ENCODE measurements at places on chromosomes 5 and 9.

DNA sequence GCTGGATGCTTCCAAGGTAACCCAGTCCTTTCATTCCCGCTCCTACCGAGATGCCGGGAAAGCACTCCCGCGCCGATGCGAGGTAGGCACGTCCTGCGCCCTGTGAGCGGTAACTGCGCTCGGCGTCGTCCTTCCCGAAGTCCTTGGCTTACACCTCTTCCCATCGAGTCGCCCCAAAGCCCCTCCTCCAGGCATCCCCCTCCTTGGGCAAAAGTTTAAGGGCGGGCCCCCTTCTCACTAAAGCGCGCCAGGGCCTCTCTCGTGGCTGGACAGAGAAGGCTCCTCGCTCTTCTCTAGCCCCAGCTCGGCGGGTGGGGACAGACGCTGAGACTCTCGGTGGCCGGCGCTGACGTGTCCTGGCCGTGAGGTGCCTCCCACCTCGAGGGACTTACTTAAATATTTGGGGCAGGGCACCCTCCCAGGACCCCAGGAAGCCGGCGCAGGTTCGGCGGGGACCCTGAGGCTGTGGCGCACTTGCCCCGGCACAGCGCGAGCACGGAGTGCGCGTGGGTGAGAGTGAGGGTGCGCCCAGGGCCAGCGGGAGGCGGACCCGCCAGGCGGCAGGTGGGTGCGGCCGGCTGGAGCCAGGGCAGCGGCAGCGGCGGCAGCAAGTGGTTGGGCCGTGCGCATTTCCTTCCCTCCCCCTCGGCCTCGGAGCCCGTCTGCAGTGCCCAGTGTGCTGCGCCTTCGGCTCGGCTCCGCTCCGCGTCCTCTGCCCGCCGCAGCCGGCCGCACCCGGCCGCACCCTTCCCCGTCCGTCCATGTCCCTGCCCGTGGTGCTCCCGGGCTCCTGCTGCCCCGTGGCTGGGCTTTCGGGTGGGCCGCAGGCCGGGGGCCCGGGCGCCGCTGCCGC is at the start of gene ENTREP1:
Gene ENTREP1, plus strand, starts transcription at position 667 of the 853 bp plus-strand sequence. Its CDS starts 95 bp downstream, at position 762.
- DNase-seq: no peak

DNA sequence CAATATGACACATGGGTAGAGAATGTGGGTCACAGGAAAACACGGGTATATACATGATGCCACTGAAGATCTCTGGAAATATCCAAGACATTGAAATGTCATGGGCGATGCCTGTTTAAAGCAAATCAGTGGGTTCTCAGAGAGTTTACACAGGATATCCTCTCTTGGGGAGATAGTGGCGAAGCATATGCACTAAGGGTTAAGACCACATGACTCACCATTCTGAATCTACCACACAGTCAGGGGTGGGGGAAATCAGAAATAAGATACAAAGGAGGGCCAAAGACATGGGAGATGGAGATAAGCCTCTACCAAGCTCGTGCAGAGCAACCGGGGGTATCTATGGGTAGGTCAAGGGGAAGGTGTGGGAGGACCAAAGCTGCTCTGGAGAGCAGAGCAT is 58.8 kb downstream of the SH3PXD2B start:
- DNase-seq: no peak

DNA sequence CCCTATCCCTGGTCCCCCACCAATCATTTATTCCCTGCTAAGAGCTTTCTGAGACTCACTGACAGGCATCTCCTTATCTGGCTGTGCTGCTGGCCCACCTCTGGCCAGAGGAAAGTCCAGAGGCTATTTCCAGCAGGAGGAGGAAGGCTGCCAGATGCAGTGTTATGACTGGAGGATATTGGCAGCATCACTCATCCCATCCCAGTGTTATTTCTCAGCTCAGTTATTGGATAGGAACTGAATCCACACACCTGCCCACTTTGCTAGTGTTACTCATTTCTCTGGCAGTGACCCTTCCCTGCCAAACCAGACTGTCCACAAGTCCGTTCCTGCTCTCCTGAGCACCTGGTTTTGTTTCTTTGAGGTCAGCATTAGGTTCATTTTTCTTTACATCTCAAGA is 228.2 kb downstream of the GRIA1 start:
- no peak for DNase-seq

DNA sequence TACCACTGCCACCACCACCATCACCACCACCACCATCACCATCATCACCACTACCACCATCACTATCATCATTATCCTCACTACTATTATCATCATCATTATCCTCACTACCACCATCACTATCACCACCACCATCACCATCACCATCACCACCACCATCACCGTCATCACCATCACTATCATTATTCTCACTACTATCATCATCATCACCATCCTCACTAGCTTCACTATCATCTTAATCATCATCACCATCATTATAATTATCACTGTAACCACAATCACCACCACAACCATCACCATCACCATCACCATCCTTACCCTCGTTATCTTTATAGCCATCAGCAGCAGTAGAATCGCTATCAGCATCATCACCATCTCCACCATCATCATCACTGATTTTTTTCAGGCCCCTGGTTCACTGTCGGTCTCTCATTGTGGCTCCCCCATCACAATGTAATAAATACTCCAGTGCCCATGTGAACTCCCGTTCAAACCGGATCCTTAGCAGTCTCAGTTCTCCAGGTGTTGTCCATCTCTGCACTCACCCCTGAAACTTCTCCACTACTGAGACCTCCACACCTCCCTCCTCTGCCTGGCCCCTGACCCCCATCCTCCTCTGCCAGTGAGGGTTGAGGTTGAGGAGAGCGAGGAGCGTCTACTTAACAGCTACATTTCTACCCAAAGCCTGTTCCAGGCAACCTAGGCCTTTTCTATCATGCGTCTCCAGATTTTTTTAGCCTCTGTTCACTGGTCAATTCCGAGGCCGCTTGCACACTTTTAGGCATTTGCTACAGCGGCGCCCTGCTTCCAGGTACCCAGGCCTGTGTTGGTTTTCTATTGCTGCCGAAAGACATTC is 238.2 kb downstream of the PBX3 start:
- no peak for DNase-seq

- no peak for DNase-seq
Measured at GRCh38 chr9:110185806-110186205, 22.2 kb downstream of the C9orf152 start.

- no peak for DNase-seq
Measured at GRCh38 chr5:68248896-68249295, 33.3 kb downstream of the PIK3R1 start.

DNA sequence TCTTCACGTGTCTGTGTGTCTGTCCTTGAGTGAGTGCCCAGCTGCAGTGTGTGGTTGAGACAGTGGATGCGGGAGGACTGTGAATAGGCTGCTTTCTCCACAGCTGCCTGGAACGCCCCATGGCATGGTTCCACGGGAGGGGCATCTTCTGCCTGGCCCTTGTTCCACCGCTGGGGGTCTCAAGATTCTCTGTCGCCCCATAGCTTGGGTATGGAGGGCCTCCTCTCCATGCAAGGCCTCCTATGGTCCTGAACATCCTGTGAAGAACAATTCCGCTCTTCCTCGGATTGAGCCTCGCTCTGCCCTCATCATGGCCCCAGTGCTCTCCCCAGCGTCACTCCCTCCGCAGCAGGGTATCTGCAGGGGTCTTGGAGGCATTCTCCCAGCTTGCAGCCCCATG is 36.1 kb downstream of the COL5A1 start:
- DNase-seq: no peak

DNA sequence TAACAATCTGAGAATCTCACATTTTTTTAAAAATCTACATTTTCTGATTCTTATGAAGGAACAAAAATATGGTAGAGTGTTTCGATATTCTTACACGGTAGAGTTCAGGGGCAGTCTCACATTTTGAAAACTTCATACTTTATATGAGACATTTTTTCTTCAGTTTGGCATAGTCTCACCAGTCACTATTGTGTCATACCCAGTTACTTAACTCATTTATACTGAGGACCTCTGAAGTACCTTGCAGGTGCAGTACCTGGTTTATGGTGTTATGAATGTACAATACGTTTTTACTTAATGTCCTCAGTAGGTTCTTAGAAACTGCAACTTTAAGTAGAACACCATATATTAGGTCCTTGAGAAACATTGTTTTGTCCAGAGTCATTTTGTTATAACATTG is 196.6 kb downstream of the SGCD start:
- no peak for DNase-seq

GRCh38 chr5:55450050-55450765 is 84.6 kb downstream of the PLPP1 start:
- DNase-seq: no peak

- DNase-seq: no peak
Measured at GRCh38 chr9:31355159-31355882, 1029.1 kb upstream of the ACO1 start.

GRCh38 chr5:130135506-130135905 is 231.2 kb downstream of the CHSY3 start:
- DNase-seq: no peak

- DNase-seq: no peak
Measured at GRCh38 chr5:10160241-10160640, 89.4 kb downstream of the ATPSCKMT start.

GRCh38 chr9:36730414-36730813 is 157.7 kb downstream of the MELK start:
- DNase-seq: no peak

- no peak for DNase-seq
Measured at GRCh38 chr9:16120231-16120641, 567.4 kb downstream of the CCDC171 start.

DNA sequence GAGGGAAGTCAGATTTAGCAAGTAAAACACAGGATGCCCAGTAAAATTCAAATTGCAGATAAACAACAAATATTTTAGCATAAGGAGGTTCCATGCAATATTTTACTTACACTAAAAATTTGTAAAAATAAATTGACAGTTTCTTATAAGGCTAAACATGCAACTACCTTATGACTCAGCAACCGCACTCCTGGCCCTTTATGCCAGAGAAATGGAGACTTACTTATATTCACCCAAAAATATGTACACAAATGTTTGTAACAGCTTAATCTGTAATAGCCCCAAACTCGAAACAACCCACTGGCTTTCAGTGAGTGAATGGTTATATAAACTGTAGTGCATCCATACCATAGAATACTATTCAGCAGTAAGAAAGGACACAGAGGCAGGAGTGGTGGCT is 28.6 kb upstream of the TRIM14 start:
- no peak for DNase-seq

- no peak for DNase-seq
Measured at GRCh38 chr9:89716559-89716958, 111.7 kb downstream of the GADD45G start.

DNA sequence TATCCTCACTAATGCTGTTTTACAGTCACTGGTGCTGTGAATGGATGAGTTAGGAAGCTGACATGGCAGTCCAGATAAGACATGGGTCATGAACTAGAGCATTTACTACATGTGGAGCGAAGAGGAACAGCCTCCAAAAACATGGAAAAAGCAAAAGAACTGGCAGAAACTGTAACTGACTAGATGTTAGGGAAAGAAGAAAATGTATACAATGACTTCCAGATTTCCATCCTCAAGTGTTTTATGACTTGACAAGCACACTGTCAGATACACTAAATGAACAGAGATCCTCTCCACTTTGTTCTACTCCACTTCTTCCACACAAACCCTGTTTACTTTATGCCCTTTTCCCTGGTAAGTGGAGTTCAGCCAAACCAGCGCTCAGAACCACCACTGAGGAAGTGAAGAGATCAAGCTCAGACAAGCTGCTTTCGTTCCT is 11.5 kb downstream of the HMGCS1 start:
- no peak for DNase-seq

DNA sequence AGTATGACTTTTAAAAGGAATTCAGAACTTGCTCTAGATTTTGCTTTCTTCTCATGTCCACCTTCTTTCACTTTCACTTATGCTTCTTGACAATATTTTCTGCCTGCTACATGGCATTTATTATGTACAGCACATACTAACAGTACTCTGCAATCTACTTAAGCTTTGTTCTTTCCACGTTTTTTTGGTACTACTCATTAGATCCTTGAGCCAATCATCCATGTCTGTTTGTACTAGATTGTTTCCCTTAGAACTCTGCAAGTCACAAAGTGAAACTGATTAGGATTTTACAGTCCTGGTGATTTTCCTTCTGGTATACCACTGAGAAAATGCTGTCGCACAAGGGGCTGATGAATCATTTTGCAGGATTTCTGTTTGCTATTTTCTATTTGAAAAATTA is 78.3 kb downstream of the PARP8 start:
- DNase-seq: no peak

DNA sequence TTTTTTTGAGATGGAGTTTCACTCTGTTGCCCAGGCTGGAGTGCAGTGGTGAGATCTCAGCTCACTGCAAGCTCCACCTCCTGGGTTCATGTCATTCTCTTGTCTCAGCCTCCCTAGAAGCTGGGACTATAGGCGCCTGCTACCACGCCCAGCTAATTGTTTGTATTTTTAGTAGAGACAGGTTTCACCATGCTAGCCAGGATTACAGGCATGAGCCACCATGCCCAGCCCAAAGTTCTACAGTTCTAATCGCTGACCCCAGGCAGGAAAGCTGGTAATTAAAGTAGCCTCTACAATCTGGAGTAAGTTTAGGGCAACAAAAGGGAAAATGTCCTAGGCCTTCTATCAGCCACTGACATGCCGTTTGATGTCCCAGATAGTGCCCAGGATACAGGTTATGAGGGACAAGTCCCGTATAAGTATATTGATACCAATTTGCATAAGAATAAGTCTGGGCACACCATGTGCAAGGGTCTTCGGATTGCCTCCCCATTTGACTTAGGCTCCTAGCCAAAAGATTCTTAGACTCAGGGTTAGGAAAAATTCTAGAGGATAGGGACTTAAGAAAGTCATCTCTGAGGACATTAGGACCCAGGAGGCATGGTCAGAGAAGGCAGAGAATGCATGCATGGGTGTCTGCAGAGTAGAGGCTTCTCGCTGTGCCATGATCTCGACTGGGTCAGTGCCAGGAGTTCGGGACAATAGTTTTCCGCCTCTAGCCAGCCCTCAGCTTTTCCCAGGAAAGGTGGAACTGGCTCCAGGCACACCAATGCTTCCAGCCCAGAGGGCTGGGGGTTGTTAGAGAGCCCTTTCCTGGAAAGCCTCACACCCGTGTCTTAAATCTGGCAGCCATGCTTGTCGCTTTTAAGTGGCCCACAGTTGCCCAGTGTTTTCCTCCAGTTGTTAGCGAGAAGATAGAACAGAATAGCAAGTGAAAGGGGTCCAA is 1111.1 kb downstream of the TAF11L14 start:
- no peak for DNase-seq

- no peak for DNase-seq
Measured at GRCh38 chr5:1916041-1917001, 33.6 kb upstream of the IRX4 start.

DNA sequence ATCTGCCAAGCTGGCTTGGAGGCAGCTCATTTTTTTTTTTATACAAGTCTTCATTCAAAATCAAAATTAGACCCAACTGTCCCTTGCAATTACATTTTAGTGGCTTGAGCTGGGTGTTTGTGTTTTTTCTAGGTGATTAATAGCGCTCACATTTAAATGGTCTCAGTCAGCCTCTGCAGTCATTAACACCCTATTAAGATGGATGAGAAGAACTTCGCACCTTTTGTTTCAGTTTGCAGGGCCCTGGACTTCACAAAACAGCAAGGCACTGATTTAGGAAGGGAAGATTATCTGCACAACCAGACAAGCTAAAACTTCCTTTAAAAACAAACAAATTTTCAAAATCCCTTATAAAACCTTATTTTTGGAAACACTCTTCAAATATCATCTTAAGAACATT is 374.8 kb downstream of the EFNA5 start:
- DNase-seq: no peak

- DNase-seq: no peak
Measured at GRCh38 chr9:106755736-106756135, 107.2 kb upstream of the ZNF462 start.

- DNase-seq: no peak
Measured at GRCh38 chr5:71564895-71565294, 22.2 kb upstream of the MCCC2 start.

GRCh38 chr9:121868626-121869025 is 217.2 kb downstream of the DAB2IP start:
- DNase-seq: no peak

GRCh38 chr5:14908172-14908571 is 36.6 kb upstream of the ANKH start:
- no peak for DNase-seq

Data from esophagus squamous epithelium (tissue), 5 donors.